ENCODE measurements at places on chromosomes 3 and 15.

GRCh38 chr3:94912656-94913055, 849.8 kb downstream of the NSUN3 start:
- no peak for DNase-seq

DNA sequence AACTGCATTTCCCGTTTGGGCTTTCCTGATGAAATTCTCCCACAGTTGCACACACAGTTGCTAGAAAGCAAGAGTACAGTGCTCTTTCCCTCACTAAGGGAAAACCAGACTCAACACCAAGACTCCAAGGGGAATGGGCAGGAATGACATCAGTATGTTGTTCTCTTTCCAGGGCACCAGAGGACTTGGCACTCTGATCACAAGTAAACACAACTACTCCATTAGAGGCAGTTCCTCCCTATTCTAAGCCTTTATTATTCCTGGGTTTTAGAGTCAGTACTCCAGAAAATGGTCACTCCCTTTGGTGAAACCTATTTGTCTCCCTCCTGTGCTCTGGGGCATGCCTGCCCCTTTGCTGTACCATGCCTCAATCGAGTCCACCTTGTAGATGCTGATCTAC, 52.3 kb upstream of the VGLL4 start:
- DNase-seq: no peak

GRCh38 chr3:169836078-169836941, 23.6 kb upstream of the LRRC34 start:
- no peak for DNase-seq

- no peak for DNase-seq
These were observed 234.0 kb upstream of the BHLHE40 start for GRCh38 chr3:4745235-4745610.

- DNase-seq: no peak
These were observed 155.7 kb downstream of the DOCK3 start for GRCh38 chr3:50830451-50830850.

DNA sequence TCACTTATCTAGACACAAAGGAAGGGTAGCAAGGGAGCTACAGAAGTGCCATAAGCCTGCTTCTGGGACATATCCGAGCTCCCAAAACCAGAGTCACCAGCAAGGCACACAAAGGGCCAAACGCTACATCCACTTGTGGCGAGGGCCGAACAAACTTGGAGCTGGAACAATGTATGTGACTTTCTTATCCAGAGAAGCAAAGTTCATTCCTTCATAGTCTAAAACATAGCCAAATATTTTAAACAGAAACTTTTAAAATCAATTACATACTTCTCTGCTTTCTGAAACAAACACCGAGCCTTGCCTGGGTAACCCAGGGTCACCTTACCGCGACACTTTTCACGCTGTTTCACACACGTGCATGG, 15.9 kb downstream of the ZXDC start:
- DNase-seq: no peak

DNA sequence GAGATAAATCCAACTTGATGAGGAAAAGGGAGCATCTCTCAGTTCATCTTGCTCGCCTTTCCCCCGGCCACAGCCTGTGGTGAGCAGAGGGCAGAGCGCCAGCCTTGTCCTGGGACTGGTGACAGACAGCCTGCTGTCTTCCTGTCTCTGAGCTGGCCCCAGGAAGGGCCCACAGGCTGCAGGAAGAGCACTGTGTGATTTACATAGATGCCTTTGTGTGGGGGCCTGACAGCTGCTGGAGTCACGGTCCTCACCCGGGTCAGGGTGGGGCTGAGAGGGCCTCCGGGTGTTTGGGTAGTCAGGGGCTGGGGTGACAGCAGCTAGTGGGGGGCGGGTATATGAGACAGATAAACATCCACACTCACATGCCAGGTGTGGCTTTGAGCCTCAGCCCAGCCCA, 29.3 kb downstream of the PLA2G4D start:
- DNase-seq: no peak

- no peak for DNase-seq
These were observed 16.0 kb downstream of the SLC41A3 start for GRCh38 chr3:126067959-126068358.

- no peak for DNase-seq
These were observed 235.7 kb downstream of the NTRK3 start for GRCh38 chr15:88020806-88021205.

- DNase-seq: no peak
These were observed 13.4 kb downstream of the STT3B start for GRCh38 chr3:31546162-31546561.

DNA sequence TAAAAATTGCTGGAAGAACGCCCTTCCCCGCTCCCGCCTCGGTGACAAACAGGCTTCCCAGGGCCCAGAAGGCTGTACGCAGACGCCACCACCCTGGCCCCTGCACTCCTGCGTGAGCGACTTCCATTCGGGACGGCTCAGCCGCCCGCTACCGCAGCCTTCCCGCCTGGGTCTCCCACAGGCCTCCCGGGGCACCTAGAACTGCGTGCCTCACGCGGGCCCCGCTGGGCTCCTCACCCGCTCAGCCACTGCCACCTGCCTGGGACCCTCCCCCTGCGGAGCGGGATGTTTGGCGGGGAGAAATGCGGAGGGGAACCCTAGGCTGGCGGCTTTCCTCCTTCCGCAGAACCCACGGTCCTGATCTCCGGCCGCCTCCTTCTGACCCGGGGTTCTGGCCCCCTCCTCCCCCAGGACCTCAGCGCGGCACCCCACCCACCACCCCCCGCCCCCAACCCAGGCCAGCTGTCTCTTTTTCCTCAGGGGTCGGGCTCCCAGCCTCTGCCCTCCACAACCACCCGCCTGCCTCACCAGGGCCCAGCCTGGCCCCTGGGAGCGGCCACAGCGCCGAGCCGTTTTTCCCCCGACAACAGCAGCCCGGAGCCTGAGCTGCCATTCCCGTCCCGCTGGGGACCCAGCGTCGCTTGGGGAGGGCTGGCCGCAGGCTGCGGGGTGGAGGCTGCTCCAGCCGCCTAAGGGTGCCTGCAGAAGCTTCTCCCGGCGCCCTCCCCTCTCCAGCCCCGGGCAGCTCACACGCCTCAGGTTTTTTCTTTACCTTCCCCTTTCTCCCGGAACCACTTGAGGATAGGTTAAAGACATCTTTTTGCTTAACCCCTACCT, 27.6 kb upstream of the RAB7A start:
- DNase-seq: no peak

GRCh38 chr15:56586206-56586605, 121.3 kb upstream of the MNS1 start:
- no peak for DNase-seq

DNA sequence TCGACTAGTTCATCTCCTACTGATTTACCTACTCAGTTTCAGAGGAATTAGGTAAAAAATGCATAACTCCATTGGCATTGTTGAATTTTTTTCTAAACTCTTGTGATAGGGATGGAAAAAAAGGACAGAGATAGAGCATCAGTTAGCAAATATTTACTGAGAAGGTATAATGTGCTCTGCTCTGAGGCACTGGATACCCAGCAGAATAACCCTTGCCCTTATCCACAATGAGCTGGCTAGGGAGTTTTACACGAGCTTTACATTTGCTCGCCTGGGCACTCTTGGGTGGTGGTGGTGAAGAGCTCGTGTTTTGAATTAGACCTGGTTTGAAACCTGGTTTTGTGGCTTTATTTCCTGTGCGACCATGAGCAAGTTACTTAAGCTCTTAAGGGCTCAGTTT, 149.6 kb downstream of the RORA start:
- no peak for DNase-seq

- DNase-seq: no peak
These were observed 57.2 kb downstream of the IL16 start for GRCh38 chr15:81253846-81254245.

GRCh38 chr3:39671600-39671999, 137.8 kb upstream of the MYRIP start:
- no peak for DNase-seq

DNA sequence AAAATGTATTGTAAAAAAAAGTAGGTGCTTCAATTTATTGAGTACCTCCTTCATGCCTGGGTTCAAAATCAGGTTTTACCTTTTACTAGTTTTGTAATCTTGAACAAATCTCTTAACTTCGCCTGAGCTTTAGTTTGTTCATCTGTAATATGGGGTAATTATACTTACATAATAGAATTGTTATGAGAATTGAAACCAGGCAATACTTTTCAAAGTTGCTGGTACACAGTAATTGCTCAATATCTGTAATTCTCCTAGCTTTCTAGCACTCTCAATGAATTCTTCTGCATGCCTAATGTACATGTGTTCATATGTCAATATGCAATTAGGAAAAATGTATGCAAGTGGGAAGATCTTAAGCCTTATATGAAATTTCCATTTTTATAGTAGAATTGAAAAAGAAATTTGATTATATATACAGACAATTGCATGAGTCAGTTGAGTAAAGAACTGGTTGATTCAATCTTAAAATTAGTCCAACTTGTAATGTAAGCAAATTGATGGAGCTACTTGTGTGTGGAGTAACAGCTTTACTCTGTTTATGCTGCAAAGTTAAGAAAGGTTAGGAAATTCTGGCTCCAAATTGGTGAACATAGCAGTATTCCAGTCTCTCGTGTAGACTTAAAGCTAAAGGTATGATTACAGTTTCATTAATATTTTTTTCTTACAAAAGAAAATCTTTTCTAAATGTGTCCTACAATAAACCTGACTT, 4.1 kb downstream of the TNFSF10 start:
- DNase-seq: no peak

DNA sequence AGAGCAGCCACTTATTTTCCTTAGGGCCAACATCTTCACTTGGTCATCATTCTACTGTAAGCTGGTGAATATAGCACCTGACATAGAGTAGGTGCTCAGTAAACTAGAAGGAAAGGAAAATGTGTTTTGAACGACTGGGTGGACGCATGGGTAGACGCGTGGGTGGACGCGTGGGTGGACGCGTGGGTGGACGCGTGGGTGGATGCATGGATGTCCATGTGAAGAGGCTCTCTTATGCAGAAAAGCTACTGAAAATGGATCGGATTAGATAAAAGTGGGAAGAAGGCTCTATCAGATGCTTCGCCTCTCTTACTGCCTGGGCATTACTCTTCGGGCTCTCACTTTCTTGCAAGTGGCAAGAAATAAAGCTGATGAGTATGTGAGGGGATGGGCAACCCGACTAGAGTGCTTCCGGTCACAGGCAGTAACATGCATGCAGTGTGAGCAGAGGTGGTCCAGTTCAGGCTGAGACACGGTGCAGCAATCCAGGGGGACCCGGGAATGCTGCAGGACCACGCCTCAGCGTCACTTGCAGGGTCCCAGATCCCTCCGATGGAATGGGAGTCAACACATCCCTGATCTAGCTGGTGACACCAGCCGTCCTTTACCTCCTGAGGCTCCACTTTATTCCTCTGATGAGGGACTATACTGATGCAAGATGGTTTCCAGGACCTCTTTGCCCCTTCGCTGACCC, 138.0 kb upstream of the MEF2A start:
- DNase-seq: no peak

DNA sequence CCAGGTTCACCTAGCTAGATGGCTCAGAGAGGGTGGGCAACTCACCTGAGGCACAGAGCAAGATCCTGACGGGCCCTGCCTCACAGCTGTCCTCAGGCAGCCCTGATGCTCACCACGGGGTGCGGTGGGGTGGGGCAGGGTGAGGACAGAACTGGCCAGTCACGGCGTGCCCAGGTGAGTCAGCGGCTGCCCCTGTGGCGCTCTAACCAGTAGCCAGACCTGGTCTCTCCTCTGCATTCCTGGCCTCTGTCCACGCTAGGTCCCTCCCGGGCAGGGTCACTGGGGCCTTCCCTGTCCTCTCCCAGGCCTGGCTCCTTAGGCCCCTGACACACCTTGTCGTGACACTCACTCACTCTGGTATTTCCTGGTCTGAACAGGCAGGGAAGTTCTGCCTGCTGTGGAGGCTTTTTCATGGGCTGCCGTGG, 901 bp downstream of the ALS2CL start:
- no peak for DNase-seq

DNA sequence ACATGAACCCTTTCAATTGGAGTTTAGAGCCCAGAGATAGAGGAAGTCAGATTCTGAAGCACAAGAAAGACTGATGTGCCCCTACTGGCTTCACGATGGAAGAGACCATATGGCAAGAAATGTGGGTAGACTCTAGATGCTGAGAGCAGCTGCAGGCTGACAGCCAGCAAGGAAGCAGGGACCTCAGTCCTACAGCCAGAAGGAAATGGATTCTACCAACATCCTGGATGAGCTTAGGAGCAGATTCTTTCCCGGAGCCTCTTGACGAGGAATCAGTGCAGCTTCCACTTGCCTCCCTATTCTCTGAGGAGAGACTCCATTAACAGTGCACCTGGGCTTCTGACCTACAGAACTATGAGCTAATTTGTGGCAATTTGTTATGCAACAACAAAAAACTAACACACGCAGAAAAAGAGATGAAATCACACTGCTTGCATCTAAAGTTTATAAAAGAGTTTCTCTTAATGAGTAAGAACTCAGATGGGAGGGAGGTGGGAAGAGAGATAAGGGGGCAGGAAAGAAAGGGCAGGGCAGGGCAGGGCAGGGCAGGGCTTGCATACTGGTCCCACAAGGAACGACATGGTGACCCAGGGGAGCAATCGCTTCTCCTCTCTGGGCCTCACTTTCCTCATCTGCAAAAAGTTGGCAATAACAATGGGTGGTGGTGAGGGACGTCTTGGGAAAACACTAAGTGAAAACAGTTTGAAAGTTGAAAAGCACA, 440.9 kb downstream of the FOXP1 start:
- no peak for DNase-seq

- DNase-seq: no peak
These were observed 31.7 kb downstream of the LSM3 start for GRCh38 chr3:14210290-14210688.

DNA sequence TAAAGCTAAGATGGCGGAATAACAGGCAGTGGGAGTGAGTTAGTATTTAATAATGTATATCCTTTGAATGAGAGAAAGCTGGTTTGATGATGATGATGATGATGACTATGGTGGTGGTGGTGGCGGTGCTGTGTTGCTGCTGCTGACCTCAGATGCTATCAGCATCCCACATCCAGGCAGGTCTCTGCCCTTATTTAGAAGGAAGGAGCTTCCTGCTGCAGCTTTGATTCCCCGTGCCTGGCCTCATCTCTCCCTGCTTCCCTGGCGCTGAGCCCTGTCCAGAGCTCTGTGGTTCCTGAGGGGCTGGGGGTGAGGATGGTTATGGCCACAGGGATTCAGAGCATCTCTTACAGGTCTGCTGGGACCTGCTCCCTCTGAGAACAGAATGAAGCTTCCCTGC, 73.1 kb downstream of the RAB11A start:
- no peak for DNase-seq

DNA sequence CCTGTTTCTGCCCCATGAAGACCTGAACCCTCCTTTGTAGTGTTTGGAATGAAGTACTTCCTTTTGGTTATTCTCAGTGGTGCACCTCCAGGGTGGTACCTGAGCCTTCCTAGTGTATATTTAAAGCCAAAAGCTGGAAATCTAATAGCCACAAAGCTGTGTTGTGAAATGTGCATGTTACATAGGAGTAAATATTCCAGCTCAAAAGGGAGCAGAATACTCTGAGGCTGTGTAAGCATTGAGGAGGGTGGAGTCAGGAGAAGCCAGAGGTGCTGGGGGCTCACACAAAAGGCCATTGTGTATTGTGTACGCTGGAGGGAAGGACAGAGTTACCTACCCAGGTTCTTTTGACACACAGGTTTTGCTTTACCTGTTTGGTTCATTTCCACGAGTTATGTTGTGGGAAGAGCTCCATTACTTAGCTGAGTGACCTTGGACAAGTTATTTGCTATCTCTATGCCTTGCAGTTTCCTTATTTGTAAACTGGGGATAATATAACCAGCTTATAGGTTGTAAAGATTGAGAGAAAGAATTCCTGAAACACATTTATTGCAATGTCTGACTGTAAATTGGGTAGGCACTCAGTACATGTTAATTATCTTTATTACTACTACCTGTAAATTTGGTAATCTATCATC, 24.7 kb downstream of the GPR171 start:
- no peak for DNase-seq

All from T-helper 22 cell (primary cell).